ENCODE measurements at places on chromosomes 16 and 17.
A peak's percentile ranks its signal among the peaks of the same experiment; 100 is the strongest.

DNA sequence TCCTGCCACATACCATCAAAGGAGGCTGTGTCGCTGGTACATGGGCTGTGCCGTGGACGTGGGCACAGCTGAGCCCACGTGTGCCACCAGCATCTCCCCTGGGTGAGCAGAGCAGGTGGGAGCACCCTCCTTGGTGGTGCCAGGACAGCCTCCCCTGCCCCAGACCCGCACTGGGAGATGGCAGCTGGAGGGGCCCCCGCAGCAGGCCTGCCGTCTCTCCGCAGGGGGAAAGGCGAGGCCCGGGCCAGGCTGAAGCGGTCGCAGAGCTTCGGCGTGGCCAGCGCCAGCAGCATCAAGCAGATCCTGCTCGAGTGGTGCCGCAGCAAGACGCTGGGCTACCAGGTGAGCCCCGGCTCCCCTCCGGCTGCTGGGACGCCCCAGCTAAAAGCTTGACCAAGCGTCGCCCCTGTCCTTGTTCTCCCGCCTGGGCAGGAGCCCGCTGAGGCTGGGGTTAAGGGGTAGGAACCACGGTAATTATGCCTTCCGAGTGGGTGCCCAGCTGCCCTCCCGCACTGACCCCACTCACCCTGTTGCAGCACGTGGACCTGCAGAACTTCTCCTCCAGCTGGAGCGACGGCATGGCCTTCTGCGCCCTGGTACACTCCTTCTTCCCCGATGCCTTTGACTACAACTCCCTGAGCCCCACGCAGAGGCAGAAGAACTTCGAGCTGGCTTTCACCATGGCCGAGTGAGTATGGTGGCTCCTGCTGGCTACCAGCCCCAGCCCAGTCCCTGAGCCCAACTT, 12.5 kb downstream of the SMTNL2 start:
- DNase-seq, result no peak

DNA sequence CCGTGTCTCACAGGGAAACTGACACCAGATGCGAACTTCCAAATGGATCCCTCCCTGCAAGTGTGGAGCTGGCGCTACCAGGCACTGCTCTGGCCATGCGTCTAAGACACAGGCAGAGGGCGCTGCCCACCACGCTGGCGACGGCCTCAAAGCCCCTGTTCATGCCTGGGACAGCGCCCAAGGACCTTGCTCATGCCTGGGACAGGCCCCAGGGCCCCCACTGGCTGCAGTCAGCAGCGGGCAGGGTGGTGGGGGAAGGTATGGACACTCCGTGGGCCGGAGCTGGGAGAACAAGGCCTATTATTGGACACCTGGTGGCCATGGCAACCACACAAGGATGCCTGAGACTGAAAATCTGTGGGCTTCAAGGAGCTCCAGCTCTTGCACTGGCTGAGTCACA, 8.8 kb downstream of the ZG16B start:
- peak; percentile 42 for DNase-seq

GRCh38 chr16:65570261-65570660, 448.4 kb upstream of the CDH11 start:
- DNase-seq, result no peak

DNA sequence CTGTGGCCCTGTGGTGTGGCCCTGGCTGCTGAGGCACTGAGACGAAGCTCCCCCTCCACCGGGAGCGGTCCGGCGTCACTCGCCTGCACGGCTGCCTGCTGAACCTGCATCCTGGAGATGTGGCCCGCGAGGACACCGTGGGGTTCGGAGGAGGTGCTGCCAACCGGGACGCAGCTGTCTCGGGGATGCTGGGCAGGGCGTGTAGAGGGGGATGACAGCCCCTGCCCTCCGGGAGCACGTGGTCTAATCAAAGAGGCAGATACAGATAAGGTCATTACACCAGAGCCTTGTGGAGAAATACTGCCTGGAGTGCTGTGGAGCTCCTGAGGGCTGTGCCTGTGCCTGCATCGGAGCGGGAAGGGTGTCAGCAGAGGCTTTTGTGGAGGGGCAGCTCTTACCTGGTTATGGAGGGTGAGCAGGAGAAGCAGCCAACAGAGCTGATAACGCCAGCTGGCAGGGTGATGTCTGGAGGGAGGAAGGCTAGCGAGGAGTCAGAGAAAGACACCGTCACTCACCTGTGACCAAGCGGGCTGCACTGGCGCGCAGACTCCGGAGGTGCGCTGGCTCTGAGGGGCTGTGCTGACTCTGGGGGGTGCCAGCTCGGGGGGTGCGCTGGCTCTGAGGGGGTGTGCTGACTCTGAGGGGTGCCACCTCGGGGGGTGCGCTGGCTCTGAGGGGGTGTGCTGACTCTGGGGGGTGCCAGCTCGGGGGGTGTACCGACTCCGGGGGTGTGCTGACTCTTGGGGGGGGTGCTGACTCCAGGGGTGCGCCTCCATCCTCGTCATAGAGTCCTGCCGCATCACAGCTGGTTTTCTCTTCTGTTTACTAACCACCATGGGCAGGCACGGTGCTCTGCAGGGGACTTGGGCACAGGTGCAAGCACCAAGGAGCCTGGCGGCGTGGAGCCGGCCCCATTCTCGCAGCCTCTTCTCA, 104.7 kb upstream of the CHMP6 start:
- no peak for DNase-seq
